H1 (cell line): ENCODE measurements at places on chromosomes 5 and 9. TPM values are rescaled to one million over a fixed set of nuclear protein-coding genes. Genes with fewer than 3 reads are reported as not detected.

Gene HAVCR2
- total RNA-seq, result 0.11 TPM in 1 of 2 replicates, not detected in the other

Gene PTGS1
- 1.1 and 1.3 TPM in 2 replicates for total RNA-seq

Gene FIBCD1
- total RNA-seq, result 5.3 and 6.1 TPM in 2 replicates

Gene GFPT2
- 141 and 143 TPM in 2 replicates for total RNA-seq

Gene SEMA6A
- 260 and 277 TPM in 2 replicates for total RNA-seq

Gene ADGRV1
- 62.2 and 62.3 TPM in 2 replicates for total RNA-seq

Gene TLX3
- not detected in 2 replicates for total RNA-seq

GRCh38 chr9:123418506-123418905 is 62.5 kb downstream of the CRB2 start:
- H3K4me3 ChIP-seq, result no peak overlapping the region
- H3K36me3 ChIP-seq, result no peaks in the 10 kb centered on the region
- H3K4me1 ChIP-seq, result peaks cover 5% of the 10 kb centered on the region
- H3K27me3 ChIP-seq, result no peaks in the 10 kb centered on the region

GRCh38 chr9:135474915-135475314 is 4.7 kb upstream of the PPP1R26 start:
- H3K27me3 ChIP-seq, result no peaks in the 10 kb centered on the region
- no peak for DNase-seq
- H3K4me3 ChIP-seq, result no peak overlapping the region
- no peak overlapping the region for H3K27ac ChIP-seq

- no peak for DNase-seq
- no peaks in the 10 kb centered on the region for H3K4me1 ChIP-seq
- H3K36me3 ChIP-seq, result no peaks in the 10 kb centered on the region
- H3K4me3 ChIP-seq, result no peak overlapping the region
Observed at GRCh38 chr9:110446171-110446570, 108.5 kb upstream of the TXNDC8 start.

DNA sequence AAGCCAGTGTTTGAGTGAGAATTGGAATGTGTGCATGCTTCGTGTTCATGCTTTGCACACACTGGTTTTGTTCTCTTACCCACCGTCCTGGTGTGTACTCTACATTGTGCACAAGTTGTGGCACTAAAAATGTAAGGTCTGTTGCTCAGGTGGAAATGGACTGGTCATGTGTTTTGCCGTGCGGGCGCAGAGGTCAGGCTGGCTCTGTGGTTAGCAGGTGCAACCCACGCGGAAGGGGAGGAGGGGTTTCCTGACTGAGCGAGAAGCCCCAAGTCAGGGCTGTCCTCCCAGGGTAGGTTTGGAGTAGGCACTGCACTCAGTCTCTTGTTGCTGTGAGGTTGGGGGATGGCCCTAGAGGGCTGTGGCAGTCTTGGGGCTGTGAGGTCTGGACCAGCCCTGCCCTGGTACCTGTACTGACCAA is 86.6 kb downstream of the EHMT1 start:
- DNase-seq, result no peak
- peaks cover 5% of the 10 kb centered on the region for H3K4me1 ChIP-seq
- H3K27me3 ChIP-seq, result no peaks in the 10 kb centered on the region

DNA sequence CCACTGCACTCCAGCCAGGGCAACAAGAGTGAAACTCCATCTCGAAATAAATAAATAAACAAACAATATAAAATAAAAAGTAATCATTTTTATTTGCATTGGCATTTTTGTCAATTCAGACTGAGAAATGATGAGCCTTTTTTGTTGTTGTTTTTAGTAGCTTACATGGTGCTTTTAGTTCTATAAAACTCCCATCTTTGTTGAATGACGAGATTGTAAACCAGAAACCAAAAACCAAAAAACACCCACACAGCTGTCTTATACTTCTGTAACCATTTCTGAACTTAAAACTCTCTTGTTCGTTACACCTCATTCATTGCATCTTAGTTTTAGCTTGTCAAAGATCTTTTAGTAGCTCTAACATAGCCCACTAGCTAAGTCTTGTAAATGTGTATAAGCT is 44.7 kb downstream of the GGTA1 start:
- no peaks in the 10 kb centered on the region; the same call in 1 of the 2 replicates for H3K4me1 ChIP-seq
- no peak overlapping the region for H3K4me3 ChIP-seq
- H3K27ac ChIP-seq, result no peak overlapping the region
- H3K36me3 ChIP-seq, result no peaks in the 10 kb centered on the region
- no peak for DNase-seq

DNA sequence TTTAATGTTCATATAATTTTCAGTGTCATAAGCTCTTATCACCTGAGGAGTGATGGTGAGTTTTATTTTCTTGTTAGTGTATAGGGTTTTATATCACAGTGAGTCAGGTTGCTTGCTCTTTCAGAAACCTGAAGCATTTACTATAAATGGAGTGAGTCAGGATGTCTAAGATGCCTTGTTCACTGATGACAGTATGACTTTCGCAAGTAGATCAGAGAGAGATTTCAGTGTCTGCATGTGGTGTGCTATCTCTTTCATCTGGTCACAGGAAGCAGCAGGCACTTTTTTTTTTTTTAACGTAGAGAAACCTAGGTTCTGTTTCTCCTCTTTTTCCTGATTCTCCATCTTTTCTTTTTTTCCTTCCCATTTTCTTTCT is 237.1 kb downstream of the DMRTA1 start:
- no peaks in the 10 kb centered on the region for H3K36me3 ChIP-seq
- DNase-seq, result no peak
- H3K27ac ChIP-seq, result no peak overlapping the region
- no peaks in the 10 kb centered on the region for H3K27me3 ChIP-seq
- 0 out of 2 replicates have a peak, but pooled peaks cover 2% of the 10 kb centered on the region for H3K4me1 ChIP-seq
- no peak overlapping the region for H3K4me3 ChIP-seq
